Pancreas (tissue), 10 donors: ENCODE measurements at places on chromosomes 16 and 17. TPM values are rescaled to one million over a fixed set of nuclear protein-coding genes. Genes with fewer than 3 reads are reported as not detected.

SLC22A31 gene
- total RNA-seq: 44.2 TPM

SSTR5 gene
- total RNA-seq: 0.19 TPM

PSME3 gene
- total RNA-seq: 51.6 TPM

EFNB3 gene
- 1.2 TPM for total RNA-seq

RNF112 gene
- 0.42 TPM for total RNA-seq

FTO gene
- total RNA-seq: 31.6 TPM

SEZ6 gene
- total RNA-seq: 0.72 TPM

KARS1 gene
- 67.2 TPM for total RNA-seq

NUPR1 gene
- total RNA-seq: 139 TPM

HCRT gene
- not detected for total RNA-seq

SULT1A4 gene
- total RNA-seq: 0.92 TPM

HOXB8 gene
- total RNA-seq: not detected

TRPV2 gene
- total RNA-seq: 2.8 TPM

CMTM2 gene
- not detected for total RNA-seq

CHST4 gene
- 6.4 TPM for total RNA-seq

KRT33B gene
- total RNA-seq: not detected

HOXB1 gene
- not detected for total RNA-seq

TBC1D3I gene
- 0.18 TPM for total RNA-seq

MPP2 gene
- total RNA-seq: 1.1 TPM

CTF1 gene
- total RNA-seq: 1.9 TPM

FN3K gene
- 21.3 TPM for total RNA-seq

CHD9NB gene
- total RNA-seq: 2.1 TPM

PTX4 gene
- not detected for total RNA-seq

CACNA1H gene
- 5.4 TPM for total RNA-seq

DHRS13 gene
- total RNA-seq: 6.1 TPM

MT1A gene
- total RNA-seq: 4.0 TPM

SP2 gene
- 7.4 TPM for total RNA-seq

MMP28 gene
- total RNA-seq: 1.2 TPM

CTRB1 gene
- total RNA-seq: 22,259 TPM

MT1G gene
- total RNA-seq: 766 TPM

ARHGAP23 gene
- total RNA-seq: 6.4 TPM

ARHGDIG gene
- 57.5 TPM for total RNA-seq

SLC6A2 gene
- total RNA-seq: 0.09 TPM

ZSCAN10 gene
- not detected for total RNA-seq

COX6A2 gene
- not detected for total RNA-seq

YBX2 gene
- total RNA-seq: 0.12 TPM

HSF5 gene
- total RNA-seq: not detected

LRRC3C gene
- not detected for total RNA-seq

CA4 gene
- 22.5 TPM for total RNA-seq

TUBB3 gene
- total RNA-seq: 1.8 TPM

ANKRD40CL gene
- not detected for total RNA-seq

ATP2A3 gene
- total RNA-seq: 47.9 TPM

AHSP gene
- not detected for total RNA-seq

ZFP3 gene
- total RNA-seq: 2.9 TPM

CACNG1 gene
- total RNA-seq: not detected

ABCC11 gene
- total RNA-seq: 0.26 TPM

SEZ6L2 gene
- total RNA-seq: 19.3 TPM

PLCG2 gene
- 3.7 TPM for total RNA-seq

B3GNT9 gene
- 5.1 TPM for total RNA-seq

SLC47A2 gene
- total RNA-seq: not detected

IRX5 gene
- 0.85 TPM for total RNA-seq

ANKS3 gene
- 13.1 TPM for total RNA-seq

WFIKKN1 gene
- total RNA-seq: 0.79 TPM

KRT33A gene
- total RNA-seq: not detected
